Activated T-cell treated with anti-CD3 and anti-CD28 coated beads, Interleukin-2, amount 50 U/mL, for 72 hours (primary cell): ENCODE measurements at places on chromosomes 3 and 15. TPM values are rescaled to one million over a fixed set of nuclear protein-coding genes. Genes with fewer than 3 reads are reported as not detected.
A peak's percentile ranks its signal among the peaks of the same experiment; 100 is the strongest.

The DNAH12 gene
- total RNA-seq = 0.26 TPM

The RAB6B gene
- 2.6 TPM for total RNA-seq

The ALPK3 gene
- 0.46 TPM for total RNA-seq

The CCR8 gene
- total RNA-seq = 1.7 TPM

The PRSS50 gene
- 0.07 TPM for total RNA-seq

The CATSPER2 gene
- total RNA-seq = 6.9 TPM

The ROPN1B gene
- total RNA-seq = not detected

The IL17RB gene
- total RNA-seq = 0.26 TPM

The CCK gene
- total RNA-seq = not detected

The VEPH1 gene
- not detected for total RNA-seq

The STRIT1 gene
- total RNA-seq = not detected

The ILDR1 gene
- total RNA-seq = 0.28 TPM

The CAPN7 gene
- total RNA-seq = 29.6 TPM

The ZNF662 gene
- total RNA-seq = 5.0 TPM

- no peak for DNase-seq
- H3K4me3 ChIP-seq = peak overlapping the region; percentile 2
- H3K4me1 ChIP-seq = peaks cover 19% of the 10 kb centered on the region
- H3K27ac ChIP-seq = peak overlapping the region; percentile 27
- peaks cover 7% of the 10 kb centered on the region for H3K36me3 ChIP-seq
- H3K27me3 ChIP-seq = no peaks in the 10 kb centered on the region
Observed at GRCh38 chr15:67108122-67108961, 42.9 kb downstream of the SMAD3 start.

DNA sequence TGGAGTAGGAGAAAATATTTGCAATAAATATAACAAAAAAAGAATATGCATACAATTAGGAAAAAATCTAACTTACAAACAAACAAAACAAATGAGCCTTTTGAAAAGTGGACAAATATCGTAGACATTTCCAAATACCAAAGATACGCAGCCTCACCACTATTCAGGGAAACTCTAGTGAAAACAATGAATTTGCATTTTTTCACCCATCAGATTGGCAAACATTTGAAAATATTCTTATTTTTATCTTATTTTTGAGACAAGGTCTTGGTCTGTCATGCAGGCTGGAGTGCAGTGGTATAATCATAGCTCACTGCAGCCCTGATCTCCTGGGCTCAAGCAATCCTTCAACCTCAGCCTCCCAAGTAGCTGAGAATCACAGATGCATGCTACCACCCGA lies 15.5 kb downstream of the AP3S2 start:
- DNase-seq = no peak
- no peaks in the 10 kb centered on the region for H3K36me3 ChIP-seq
- H3K27ac ChIP-seq = no peak overlapping the region
- no peaks in the 10 kb centered on the region for H3K27me3 ChIP-seq

DNA sequence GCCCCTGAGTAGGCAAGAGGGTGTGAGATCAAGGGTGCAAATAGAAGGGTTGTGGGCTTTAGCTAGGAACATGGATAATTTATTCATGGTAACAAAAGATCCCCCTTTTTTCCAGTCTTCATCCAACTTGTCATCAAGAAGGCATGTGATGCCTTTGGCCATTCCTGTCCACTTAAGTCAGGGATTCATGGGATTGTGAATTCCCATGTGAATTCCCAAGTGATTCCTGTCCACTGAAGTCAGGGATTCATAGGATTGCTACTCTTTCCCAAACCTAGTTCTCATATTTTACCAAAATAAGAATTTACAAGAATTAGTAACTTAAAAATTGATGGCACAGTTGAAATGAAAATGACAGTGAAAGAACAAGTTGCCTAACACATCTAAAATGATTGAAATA lies 40.8 kb downstream of the HMG20A start:
- H3K27ac ChIP-seq = no peak overlapping the region
- H3K36me3 ChIP-seq = no peaks in the 10 kb centered on the region
- H3K4me3 ChIP-seq = no peak overlapping the region
- H3K27me3 ChIP-seq = no peaks in the 10 kb centered on the region

GRCh38 chr3:71672807-71673206 lies 52.4 kb downstream of the EIF4E3 start:
- no peak overlapping the region for H3K4me3 ChIP-seq
- DNase-seq = no peak
- H3K4me1 ChIP-seq = peaks cover 17% of the 10 kb centered on the region
- no peaks in the 10 kb centered on the region for H3K27me3 ChIP-seq

- peak overlapping the region; percentile 60 for H3K27ac ChIP-seq
- DNase-seq = peak; percentile 39
- peaks cover 81% of the 10 kb centered on the region for H3K4me1 ChIP-seq
- H3K27me3 ChIP-seq = peaks cover 13% of the 10 kb centered on the region
- H3K4me3 ChIP-seq = peak overlapping the region; percentile 83
Observed at GRCh38 chr15:90099072-90099867, 3.0 kb downstream of the IDH2 start.

DNA sequence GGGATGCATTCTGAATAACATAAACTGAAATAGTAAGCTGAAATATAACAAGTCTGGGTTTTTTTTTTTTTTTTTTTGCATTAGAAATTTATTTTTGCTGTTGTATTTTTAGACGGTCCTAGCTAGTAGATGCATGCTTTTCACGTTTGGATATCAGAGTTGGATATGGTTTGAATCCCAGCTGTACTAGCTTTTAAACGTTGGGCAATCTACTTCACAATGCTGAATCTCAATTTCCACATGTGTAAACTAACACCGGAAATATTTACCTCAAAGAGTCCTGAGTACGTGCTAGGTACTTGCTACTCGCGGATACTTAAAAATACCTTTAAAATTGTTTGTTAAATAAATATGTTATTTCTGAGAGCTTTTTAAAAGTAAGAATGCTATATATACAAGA lies 139.8 kb downstream of the BBX start:
- H3K27me3 ChIP-seq = no peaks in the 10 kb centered on the region
- no peak overlapping the region for H3K27ac ChIP-seq
- DNase-seq = no peak

- H3K4me1 ChIP-seq = peaks cover 54% of the 10 kb centered on the region
- no peak for DNase-seq
- H3K27ac ChIP-seq = peak overlapping the region; percentile 93
- no peaks in the 10 kb centered on the region for H3K27me3 ChIP-seq
- H3K4me3 ChIP-seq = no peak overlapping the region
Observed at GRCh38 chr3:14145236-14145635, 20.4 kb downstream of the TMEM43 start.

GRCh38 chr3:8212794-8213193 lies 288.8 kb upstream of the LMCD1 start:
- no peaks in the 10 kb centered on the region for H3K4me1 ChIP-seq
- H3K4me3 ChIP-seq = no peak overlapping the region
- no peak for DNase-seq
- no peak overlapping the region for H3K27ac ChIP-seq
- peaks cover 14% of the 10 kb centered on the region for H3K27me3 ChIP-seq

- no peak overlapping the region for H3K4me3 ChIP-seq
- H3K27ac ChIP-seq = no peak overlapping the region
- DNase-seq = no peak
- H3K27me3 ChIP-seq = peaks cover 32% of the 10 kb centered on the region
- H3K4me1 ChIP-seq = no peaks in the 10 kb centered on the region
Observed at GRCh38 chr3:73479325-73479724, 145.4 kb downstream of the PDZRN3 start.

- H3K36me3 ChIP-seq = no peaks in the 10 kb centered on the region
- no peak overlapping the region for H3K4me3 ChIP-seq
- no peaks in the 10 kb centered on the region for H3K4me1 ChIP-seq
- no peaks in the 10 kb centered on the region for H3K27me3 ChIP-seq
- no peak overlapping the region for H3K27ac ChIP-seq
Observed at GRCh38 chr3:88882121-88882520, 225.3 kb upstream of the EPHA3 start.

GRCh38 chr15:47443839-47444238 lies 273.5 kb upstream of the SEMA6D start:
- H3K27me3 ChIP-seq = no peaks in the 10 kb centered on the region
- no peaks in the 10 kb centered on the region for H3K4me1 ChIP-seq
- no peak overlapping the region for H3K27ac ChIP-seq
- H3K4me3 ChIP-seq = no peak overlapping the region

- H3K36me3 ChIP-seq = no peaks in the 10 kb centered on the region
- H3K4me3 ChIP-seq = no peak overlapping the region
- no peak for DNase-seq
- H3K4me1 ChIP-seq = no peaks in the 10 kb centered on the region
- peaks cover 27% of the 10 kb centered on the region for H3K27me3 ChIP-seq
Observed at GRCh38 chr15:30043211-30043655, 39.5 kb upstream of the GOLGA8J start.

DNA sequence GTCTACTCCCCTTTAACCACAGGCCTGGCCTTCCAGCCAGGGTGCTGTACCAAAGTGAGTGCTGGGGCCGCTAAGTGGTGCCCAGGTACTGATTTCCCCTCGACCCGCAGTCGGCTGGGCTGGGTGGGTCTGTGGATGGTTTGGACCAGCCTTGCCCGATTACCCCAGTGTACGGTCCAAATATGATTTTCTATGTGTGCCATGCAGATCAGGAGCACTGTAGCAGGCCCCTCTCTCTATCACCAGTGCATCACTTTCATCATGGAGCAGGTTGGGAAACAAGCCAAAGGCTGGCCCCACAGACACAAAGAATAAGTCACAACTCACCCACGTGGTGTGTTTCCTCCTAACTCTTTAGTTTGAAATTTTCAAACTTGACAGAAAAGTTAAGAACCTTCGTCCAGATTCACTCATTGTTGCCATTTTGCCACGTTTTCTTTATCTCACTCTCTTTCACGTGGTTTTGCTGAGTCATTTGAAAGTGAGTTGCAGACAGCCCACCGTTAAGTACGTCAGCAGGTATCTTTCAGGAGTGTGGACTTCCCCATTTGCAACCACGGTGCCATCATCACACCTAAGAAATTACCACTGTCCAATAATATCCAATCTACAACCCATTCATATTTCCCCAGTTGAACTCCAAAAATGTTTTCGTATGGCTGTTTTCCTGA lies 37.0 kb downstream of the ZNF710 start:
- peak; percentile 77 for DNase-seq
- peak overlapping the region; percentile 77 for H3K4me3 ChIP-seq
- H3K4me1 ChIP-seq = peaks cover 86% of the 10 kb centered on the region
- peak overlapping the region; percentile 95 for H3K27ac ChIP-seq
- no peaks in the 10 kb centered on the region for H3K36me3 ChIP-seq
- no peaks in the 10 kb centered on the region for H3K27me3 ChIP-seq

- peak overlapping the region; percentile 9 for H3K4me3 ChIP-seq
- no peaks in the 10 kb centered on the region for H3K36me3 ChIP-seq
- H3K4me1 ChIP-seq = peaks cover 29% of the 10 kb centered on the region
- no peak overlapping the region for H3K27ac ChIP-seq
- DNase-seq = no peak
Observed at GRCh38 chr3:194312743-194313281, 38.3 kb downstream of the CPN2 start.

- DNase-seq = no peak
- no peaks in the 10 kb centered on the region for H3K4me1 ChIP-seq
- H3K36me3 ChIP-seq = peaks cover 11% of the 10 kb centered on the region
- H3K4me3 ChIP-seq = no peak overlapping the region
- H3K27me3 ChIP-seq = no peaks in the 10 kb centered on the region
Observed at GRCh38 chr3:130700541-130700940, 46.1 kb downstream of the PIK3R4 start.

DNA sequence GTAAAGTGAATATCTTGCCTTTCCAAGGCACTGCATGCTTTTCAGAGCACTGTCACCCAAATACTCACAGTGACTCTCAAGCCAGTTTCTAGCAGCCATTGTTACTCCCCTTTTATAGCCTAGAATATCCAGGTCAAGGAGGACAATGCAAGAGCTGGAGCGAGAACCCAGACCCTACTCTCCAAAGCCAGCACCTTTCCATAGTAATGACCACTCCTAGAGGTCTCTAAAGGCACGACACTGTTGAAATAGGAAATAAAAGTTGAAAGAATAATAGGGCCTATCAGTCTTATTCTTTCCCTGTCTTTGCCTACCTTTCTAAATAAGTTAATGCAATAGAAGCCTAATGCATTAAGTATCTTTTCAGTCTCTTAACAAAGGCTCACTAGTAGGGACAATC lies 33.6 kb upstream of the DUT start:
- H3K27me3 ChIP-seq = peaks cover 4% of the 10 kb centered on the region
- no peak overlapping the region for H3K4me3 ChIP-seq
- H3K4me1 ChIP-seq = no peaks in the 10 kb centered on the region
- DNase-seq = no peak

DNA sequence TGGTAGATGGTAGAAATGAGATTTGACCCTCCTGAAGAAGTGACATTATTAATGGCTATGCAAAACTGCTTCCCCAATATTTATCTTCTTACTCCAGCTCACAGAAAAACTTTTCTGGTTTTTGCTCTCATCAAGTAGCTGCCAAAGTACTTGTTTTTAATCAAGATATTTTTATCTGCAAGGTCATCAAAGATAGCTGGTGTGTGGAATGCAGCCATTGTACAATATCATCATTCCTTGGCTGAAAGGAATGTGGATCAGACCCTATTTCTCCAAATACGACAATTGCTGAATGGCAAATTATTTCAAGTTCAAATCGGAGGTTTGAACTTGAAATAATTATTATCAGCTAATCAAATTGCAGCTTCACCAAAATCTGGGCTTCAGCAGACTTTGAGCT lies 126.9 kb upstream of the SLC7A14 start:
- H3K36me3 ChIP-seq = no peaks in the 10 kb centered on the region
- DNase-seq = no peak
- no peak overlapping the region for H3K4me3 ChIP-seq
- no peak overlapping the region for H3K27ac ChIP-seq

- H3K36me3 ChIP-seq = peaks cover 33% of the 10 kb centered on the region
- DNase-seq = no peak
- H3K4me3 ChIP-seq = peak overlapping the region; percentile 99
- peak overlapping the region; percentile 97 for H3K27ac ChIP-seq
Observed at GRCh38 chr15:58627046-58627445, 122.5 kb downstream of the ADAM10 start.

GRCh38 chr3:29004885-29005599 lies 275.8 kb upstream of the RBMS3 start:
- H3K27ac ChIP-seq = no peak overlapping the region
- H3K27me3 ChIP-seq = no peaks in the 10 kb centered on the region
- H3K4me3 ChIP-seq = no peak overlapping the region
- DNase-seq = no peak

DNA sequence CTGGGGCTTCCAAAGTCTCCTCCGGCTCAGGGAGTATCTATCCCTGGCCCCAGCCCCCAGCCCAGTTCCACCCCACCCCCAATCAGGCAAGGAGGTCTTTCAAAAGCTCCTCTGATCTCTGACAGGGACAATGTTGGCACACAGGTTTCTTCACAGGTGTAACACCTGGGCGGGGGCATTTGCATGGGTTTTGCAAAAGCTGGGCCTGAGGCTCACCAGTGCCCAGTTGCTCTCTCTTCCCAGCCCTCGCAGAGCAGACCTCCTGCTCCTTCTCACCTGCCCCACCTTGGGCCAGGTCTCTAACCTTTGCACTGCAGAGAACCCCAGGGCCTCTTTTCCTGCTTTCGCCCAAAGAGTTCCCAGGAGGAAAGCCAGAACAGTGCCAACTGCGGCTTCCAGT lies 8.6 kb upstream of the CSK start:
- no peak overlapping the region for H3K4me3 ChIP-seq
- DNase-seq = no peak
- H3K36me3 ChIP-seq = no peaks in the 10 kb centered on the region
- H3K27ac ChIP-seq = no peak overlapping the region
- H3K27me3 ChIP-seq = peaks cover 6% of the 10 kb centered on the region

- peak overlapping the region; percentile 91 for H3K27ac ChIP-seq
- H3K4me1 ChIP-seq = peaks cover 72% of the 10 kb centered on the region
- peak overlapping the region; percentile 83 for H3K4me3 ChIP-seq
- peak; percentile 74 for DNase-seq
Observed at GRCh38 chr3:196641333-196642054, 2.0 kb downstream of the NRROS start.
